ENCODE measurements at places on chromosomes 13 and 19.

- no peak for DNase-seq
Measured at GRCh38 chr19:925087-925525, 729 bp upstream of the ARID3A start.

GRCh38 chr19:6534451-6535093 is 3.7 kb downstream of the TNFSF9 start:
- DNase-seq = no peak

GRCh38 chr19:31613683-31614219 is 264.5 kb upstream of the TSHZ3 start:
- DNase-seq = no peak

DNA sequence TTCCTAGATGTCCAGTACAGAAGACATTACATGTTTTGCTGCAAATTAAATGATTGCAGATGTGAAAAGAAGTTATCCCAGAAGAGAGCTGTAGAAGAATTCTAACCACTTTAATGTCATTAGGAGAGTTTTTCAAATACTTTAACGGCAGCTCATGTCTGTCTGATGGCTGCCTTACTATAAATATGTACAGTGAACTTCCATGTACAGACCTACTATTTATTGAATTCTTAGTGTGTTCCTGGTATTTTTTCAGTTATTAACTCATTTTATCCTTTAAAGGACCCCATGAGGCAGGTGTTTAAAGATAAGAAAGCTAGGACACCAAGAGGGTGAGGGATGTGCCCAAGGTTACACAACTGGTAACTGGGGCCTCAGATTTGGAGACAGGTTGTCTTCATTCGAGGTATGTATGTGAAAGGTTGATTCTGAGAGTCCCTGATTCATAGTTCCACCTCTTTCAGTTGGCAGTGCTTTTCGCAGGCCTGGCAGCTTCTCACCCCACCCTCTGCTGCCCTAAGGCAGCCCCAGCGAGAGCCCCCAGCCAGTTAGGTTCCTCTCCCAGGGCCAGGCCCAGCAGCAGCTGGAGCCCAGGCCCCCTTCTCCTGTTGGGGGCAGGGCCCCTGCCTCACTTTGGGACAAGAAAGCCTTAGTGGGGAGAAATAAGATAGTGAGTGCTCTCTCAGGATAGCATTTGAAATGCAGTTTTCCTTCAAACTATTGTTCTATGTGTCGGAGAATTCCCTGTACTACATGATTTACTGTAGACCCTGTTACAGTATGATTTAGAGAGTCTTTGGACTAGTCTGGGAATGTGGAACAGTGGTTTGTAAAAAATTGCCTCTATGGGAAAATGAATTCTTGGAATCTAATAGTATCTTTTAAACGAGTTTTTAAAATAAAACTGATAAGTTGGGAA is 67.7 kb upstream of the TEX29 start:
- no peak for DNase-seq

DNA sequence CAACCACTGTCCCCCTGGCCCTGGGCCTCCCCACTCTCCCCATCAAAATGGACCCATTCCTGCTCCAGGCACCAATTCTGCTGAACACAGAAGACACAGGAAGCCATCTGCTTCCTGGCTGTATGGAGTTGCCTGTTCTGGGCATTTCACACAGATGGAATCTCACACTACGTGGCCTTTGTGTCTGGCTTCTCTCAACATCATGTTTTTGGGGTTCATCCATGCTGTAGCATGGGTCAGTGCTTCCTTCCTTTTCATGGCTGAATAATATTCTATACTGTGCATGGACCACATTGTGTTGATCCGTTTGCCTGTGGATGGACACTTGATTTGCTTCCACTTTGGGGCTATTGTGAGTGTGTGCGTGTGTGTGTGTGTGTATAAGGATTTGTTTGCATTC is 15.0 kb upstream of the KLF2 start:
- no peak for DNase-seq

GRCh38 chr13:84487752-84488151 is 605.5 kb upstream of the SLITRK1 start:
- no peak for DNase-seq

DNA sequence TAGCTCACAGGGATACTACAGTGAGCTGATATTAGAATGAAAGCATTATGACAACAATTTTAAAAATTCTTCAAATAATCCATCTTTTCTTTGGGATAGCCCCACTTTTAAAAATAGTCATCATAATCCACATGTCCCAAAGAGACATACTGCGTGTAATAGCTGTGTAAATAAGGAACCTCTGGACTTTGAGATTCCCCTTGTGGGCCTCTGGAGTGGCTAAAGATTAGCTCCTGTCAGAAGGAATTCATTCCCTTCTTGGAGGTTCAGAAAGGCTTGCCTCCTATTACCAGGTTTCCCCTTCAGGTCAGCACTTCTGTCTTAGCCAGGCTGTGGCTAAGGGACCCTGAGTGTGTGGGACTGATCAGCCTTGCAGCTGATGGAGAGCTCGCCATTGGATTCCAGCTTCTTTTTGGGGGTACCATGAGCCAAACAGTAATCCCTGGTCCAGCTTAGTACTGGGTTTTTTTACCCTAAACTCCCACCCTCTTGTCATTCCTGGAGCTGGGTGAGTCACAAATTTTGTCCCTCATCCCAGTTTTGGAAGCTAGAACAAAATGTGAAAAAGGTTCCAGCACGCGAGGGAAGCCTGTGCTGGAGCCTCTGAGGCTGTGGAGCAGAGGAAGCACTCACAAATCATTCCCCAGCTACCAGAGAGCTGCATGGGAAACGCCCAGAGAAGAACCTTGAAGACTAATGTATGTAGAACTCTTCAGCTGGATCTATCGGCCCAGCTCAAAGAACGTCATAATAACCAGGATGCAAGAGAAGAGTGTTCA is 96.7 kb downstream of the RNASEH2B start:
- DNase-seq = no peak

- no peak for DNase-seq
Measured at GRCh38 chr19:3034656-3035541, 5.8 kb upstream of the TLE2 start.

GRCh38 chr19:41356984-41357739 is 3.4 kb upstream of the TGFB1 start:
- DNase-seq = no peak

GRCh38 chr13:98548230-98548629 is 28.7 kb downstream of the STK24 start:
- no peak for DNase-seq

DNA sequence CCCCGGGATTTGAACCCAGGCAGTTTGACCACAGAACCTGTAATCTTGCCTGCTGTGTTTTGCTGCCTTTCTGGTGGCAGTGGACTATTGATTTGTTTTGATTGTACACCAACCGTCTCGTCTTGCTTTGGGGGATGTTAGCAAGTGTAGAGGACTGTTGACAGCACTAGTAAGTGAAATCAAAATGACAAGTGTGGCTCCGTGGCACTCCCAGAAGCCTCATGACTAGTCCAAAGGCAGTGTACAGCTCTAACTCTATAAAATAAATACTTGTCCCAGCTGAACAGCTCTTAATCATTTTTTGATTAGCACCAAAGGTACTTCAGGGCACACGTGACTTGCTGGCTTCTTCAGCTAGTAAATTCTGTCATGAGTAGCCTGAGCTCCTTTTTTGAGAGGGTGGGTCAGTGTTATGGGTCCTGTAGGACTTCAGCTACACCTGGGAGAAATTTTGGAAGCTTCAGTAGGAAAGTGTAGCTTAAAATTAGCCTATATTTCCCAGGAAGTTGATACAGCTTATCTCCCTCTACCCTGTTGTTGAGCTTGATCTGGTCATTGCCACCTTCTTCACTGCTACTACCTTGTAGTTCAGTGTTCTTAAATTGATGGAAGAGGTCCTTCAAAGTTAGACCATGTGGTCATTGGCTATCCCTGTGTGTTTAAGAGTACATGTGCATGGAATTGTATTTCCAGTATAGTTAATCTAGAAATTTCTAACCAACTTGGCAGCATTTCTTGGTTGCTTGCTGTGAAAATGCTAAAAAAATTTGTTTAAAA is 15.1 kb downstream of the TM9SF2 start:
- DNase-seq = no peak

DNA sequence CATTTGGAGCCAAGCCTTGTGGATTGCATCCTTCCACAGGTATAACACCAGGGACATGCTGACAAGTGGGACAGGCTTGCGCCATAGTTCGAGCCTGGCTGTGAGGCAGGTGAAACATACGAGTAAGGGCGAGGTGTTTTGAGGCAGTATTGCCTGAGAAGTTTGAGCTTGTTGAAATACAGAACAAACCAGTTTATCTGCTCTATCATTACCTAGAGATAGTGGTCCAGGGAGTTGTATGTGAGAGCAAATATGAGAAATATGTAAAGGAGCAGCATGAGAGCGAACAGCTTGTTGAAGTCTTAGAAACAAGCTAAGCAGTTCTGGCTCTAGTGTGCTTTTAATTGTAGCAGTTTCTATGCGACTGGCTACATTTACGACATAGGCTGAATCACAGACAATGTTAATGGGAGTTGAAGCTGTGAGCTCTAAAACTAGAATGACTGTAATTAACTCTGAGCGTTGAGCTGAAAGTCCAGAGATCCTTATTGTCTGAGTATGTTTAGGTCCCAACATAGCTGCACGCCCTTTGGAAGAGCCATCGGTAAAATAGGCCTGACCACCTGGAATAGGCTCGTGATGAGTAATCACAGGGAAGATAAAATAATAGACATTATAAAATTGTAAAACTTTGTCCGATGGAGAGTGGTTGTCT is 8.2 kb downstream of the ZNF439 start:
- DNase-seq = no peak

DNA sequence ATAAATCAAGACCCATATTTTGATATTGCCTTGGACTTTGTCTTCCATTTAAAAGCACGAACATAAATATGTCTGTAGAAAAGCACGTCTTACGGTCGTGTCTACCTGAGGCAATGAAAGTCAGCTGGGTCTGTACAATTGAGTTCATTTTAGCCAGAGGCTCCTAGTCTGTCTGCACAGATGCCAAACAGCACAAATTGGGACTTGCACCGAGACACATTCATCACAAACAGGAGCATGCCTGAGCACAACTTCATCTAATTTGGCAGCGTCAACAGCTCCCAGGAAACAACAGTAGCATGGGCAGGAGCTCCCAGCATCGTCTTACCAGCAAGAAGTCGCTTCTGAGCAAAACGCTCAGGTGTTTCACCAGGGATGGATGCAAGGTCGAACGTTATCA is 687.0 kb downstream of the EFNB2 start:
- DNase-seq = no peak

DNA sequence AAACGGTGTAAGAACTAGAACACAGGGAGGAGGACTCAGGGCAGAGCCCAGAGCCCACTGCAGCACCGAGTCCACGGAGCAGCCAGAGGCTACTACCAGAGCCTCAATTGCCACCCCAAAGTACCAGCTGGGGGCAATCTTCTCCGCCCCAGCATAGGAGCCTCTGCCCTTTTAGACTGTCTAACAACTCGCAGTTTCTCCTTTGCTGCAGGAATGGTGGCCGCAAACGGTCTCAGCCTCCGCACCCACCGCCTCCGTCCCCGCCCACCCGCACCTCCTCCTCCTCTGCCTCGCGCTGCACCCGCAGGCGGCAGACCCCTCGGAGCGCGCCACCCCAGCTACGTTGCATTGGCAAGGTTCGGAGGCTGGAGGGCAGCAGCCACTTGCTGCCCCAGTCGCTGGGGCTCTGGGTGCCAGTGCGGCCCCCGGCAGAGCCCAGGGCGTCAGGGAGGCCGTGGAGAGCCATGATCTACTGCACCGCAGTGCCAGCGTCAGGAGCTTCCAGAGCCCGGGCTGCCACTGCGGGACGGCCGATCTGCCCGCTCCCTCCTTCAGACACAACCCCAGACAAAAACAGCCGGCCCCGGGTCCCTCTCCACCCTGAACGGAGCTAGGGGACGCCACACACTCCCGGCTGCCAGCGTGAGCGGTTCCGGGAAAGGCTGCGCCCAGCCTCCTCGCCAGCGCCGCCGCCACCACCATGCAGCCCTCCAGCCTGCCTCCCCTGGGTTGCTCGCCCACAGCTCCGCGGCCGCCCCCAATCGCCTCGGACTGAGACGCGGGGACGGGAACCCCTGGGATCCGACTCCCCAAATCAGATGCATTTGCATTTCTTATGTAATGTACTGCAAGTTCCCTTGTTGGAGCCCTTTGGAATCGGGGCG is 1.8 kb downstream of the FGF14 start:
- no peak for DNase-seq

- peak; percentile 6 for DNase-seq
Measured at GRCh38 chr13:20566468-20566897, 474 bp upstream of the IFT88 start.

DNA sequence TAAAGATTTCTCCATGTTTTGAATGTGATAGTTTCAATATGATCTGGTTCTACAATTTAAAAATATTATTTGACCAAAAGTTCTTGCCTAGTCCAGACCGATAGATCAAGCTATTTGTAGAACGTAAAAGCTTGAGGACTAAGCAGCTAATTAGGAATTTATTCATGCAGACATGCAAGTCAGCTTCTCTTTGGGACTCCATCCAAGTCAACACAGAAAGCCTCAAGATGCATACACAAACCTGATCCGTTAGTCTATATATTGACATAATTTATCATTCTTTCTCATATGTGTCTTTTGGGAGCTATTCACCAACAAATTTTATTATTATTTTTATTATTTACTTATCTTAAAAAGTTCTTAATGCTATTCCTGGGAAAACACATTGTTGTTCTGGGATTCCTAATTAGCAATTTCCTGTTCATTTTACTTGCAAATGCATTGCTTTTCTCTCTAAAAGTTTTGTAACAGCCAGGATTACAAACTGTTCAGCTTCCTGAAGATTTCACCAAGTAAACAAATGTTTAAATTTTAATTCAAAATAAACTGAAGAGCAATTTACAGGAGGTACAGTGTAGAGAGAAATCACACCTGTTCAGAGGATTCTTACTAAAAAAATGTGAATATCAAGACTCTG is 375.3 kb downstream of the GPC5 start:
- DNase-seq = no peak

Data from activated gamma-delta T cell treated with Interleukin-2 at 50 U/mL for 16 hours (primary cell).